Stimulated activated CD4-positive, alpha-beta T cell treated with anti-CD3 and anti-CD28 coated beads, Interleukin-1b, Interleukin-23, amount 100 ng/mL, for 1 hour (primary cell): ENCODE measurements at places on chromosomes 5 and 9.

- DNase-seq: no peak
Measured at GRCh38 chr5:1974501-1975405, 92.0 kb upstream of the IRX4 start.

- DNase-seq: no peak
Measured at GRCh38 chr9:11663913-11664312, 1029.3 kb upstream of the TYRP1 start.

- DNase-seq: no peak
Measured at GRCh38 chr9:1535051-1535450, 480.1 kb upstream of the SMARCA2 start.

GRCh38 chr9:18493451-18493993, 19.6 kb downstream of the ADAMTSL1 start:
- DNase-seq: no peak

GRCh38 chr5:143251190-143251589, 152.3 kb downstream of the NR3C1 start:
- no peak for DNase-seq

DNA sequence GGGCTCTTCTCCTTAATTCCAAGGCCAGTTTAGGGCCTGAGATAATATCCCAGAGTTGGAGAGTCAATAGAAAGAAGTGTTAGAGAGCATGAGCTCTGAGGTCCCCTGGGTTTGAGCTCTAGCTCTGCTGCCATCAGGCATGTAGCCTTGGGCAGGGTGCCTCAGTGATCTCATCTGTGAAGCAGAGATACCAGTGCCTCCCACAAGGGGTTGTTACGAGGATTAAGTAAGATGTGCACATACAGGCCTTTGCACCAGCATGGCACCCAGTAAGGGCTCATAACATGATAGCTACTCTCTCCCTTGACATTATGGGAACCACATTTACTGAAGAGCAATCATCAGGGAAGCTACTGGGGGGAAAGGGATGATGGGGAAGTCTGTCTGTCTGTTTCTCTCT, 265.7 kb downstream of the HSPA4 start:
- no peak for DNase-seq

DNA sequence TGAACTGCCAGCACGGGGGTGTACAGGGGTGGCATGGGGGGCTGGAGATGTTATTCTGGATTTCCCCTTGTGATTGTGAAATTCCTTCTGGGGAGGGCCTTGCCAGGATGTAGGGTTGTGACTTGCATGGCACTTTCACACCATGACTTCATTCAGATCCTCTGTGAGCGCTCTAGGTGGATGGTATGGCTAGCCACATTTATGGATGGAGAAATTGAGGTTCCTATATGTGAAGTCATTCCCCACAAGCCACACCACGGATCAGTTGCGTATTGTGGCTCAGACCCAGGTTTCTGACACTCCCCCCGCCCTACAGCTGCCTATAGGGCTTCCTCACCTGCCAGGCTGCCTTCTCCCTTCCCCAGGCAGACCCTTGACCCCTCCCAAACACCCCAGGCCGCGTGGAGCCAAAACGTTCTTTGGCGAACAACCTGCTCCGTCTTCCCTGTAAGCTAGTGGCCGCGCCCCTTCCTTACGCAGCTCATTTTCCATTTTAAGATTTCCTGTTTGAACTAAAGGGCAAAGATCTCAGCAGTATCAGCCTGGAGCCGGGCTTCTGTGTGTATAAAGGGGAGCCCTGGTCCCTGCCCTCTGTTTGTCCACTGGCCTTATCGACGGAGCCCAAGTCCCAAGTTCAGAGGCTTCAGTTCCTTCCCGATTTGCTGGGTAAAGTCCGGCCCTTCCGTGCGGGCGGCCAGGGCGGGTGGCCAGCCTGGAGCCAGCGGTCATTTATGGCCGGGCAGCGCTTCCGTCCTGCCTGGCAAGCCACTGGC, 97.8 kb upstream of the KLF4 start:
- DNase-seq: no peak

DNA sequence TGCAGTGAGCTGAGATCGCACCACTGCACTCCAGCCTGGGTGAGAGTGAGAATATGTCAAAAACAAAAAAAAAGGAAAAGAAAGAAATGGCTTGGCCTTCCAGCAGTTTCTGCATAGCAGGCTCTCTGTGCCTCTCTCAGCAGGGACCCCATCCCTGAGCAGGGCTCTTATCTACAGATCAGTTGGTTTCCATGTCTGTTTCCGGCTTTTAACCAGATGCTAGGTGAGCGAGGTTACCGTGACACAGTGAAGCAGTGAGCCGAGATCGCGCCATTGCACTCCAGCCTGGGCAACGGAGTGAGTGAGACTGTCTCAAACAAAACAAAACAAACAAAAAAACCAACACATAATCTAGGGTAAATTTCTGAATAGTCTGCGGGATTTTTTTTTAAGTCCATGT, 51.4 kb downstream of the COL5A1 start:
- DNase-seq: no peak

DNA sequence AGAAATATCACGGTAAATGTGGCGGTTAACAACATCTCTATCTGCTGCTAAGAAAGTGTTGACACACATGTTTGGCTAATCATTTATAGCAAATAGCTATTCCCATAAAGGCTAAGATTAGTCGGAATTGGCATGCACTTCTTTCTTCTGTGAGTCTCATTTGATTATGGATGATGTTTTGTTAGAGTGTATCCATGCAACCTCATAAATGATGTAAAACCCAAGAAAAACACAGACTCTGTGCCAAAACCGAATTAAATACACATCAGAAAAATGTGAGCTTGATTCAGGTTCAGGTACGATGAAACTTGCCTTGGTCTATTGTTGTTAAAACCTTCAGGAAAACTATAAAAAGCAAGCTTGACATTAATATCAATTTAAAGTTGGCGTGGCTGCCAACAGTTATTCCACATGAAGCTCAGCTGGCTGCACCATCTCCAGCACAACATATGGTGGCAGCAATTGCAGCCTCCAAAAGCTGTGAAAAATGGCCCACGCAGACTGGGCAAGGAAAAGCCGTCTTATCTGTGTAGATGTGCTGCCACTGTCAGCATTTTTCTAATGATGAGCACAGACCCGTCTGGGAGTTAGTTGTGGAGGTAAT, 41.1 kb upstream of the ICE1 start:
- no peak for DNase-seq

DNA sequence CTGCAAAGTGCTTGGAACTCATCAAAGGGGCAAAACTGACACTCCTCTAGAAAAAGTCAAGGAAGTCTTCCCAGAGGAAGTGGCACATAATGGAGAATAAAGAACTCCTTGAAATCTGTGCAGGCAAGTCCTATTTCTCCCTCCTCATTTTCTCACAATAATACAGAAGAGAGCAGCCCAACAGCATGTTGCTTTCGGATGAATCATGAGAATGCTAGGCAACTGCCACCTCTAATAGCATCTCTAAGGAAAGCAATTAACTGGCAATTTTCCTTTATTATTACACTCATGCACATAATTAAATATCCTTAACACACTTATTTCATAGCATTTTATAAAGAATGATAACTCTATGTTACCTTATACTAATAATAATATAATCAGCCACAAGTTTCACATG, 122.2 kb upstream of the PTGER4 start:
- DNase-seq: no peak

GRCh38 chr5:1330847-1331831, 13.8 kb downstream of the CLPTM1L start:
- DNase-seq: no peak

DNA sequence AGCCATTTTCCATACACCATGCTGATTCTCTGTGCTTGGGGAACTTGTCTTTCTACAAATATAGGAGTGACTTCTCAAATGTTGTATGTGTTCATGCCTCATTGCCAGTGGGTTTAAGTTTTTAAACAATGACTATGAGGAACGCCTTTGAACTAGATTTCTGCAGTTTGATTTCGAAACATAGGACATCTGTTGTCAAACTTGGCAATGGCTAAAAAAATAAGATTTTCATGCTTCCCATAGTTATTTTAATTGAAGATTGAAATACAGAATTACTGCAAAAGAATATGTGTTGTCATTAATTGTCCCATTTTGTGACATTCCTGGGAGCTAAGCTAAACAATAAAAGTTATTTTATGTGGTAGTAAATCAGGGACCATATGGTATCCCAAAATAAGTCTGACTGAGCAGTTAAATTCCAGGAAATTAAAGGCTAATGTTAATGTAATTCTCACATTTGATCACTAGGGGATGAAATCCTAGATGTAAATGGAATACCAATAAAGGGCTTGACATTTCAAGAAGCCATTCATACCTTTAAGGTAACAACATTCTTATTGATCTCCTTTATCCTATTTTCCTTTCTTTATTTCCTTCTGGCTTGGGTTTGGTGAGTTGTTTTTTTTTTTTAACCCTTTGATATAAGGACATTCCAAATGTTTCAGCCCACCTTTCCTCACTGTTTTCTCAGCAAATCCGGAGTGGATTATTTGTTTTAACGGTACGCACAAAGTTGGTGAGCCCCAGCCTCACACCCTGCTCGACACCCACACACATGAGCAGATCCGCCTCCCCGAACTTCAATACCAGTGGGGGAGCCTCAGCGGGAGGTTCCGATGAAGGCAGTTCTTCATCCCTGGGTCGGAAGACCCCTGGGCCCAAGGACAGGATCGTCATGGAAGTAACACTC, 116.7 kb downstream of the GOLPH3 start:
- no peak for DNase-seq

- no peak for DNase-seq
Measured at GRCh38 chr5:129653057-129653375, 94.9 kb upstream of the MINAR2 start.

- DNase-seq: no peak
Measured at GRCh38 chr5:119385136-119385535, 29.3 kb downstream of the TNFAIP8 start.

- no peak for DNase-seq
Measured at GRCh38 chr9:127574072-127574993, 37.7 kb upstream of the STXBP1 start.

DNA sequence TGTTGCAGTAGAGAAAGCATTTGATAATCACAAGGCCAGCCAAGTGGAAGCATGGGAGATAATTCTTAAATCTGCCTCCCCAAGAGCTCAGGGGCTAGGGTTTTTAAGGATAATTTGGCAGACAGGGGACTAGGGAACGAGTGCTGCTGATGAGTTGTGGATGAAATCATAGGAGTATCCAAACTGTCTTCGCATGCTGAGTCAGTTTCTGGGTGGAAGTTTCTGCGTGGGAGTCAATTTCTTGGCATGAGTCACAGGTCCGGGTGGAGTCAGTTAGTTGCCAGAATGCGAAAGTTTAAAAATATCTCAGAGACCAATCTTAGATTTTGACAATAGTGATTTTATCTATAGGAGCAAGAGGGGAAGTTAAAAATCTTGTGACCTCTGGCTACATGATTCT, 112.6 kb downstream of the TMC1 start:
- DNase-seq: no peak

DNA sequence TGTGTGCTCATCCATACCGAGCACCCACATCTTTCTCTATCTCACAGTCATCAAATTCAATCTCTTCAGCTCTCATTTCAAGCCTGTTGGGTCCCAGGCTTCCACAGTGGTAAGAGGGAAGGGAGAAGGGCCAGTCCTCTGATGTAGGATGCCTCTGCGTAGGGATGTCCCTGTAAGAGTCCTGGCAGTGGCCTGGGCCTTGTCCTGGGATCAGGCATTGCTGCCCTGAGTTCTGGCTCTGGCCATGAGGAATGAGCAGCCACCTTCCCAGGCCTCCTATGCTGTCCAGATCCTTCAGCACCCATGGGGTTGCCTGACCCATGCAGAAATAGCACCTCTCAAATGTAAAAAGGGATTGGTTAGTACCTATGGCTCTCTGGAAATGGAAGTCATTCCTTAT, 121.2 kb downstream of the EFNA5 start:
- DNase-seq: no peak

- DNase-seq: no peak
Measured at GRCh38 chr5:3604501-3604900, 8.9 kb downstream of the IRX1 start.

DNA sequence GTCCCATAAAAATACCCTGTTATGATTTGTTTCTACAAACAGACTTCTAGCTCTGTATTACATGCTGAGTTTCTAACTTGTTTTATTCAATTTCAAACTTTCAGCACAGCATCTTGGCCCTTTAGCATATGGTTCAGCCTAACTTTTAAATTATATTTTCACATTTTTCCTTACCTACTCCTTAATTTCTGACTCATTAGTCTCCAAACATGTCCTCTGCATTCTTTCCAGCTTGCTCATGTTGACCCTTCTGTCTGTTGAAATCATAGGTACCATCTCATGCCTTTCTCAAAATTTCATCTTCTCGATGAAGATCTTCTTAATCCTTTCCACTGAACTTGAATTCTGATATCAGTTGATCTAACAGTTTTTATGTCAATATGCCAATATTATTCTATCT, 200.9 kb upstream of the RIOK2 start:
- no peak for DNase-seq

GRCh38 chr9:110880189-110880588, 158.1 kb downstream of the LPAR1 start:
- no peak for DNase-seq

GRCh38 chr5:156221816-156222215, 105.1 kb upstream of the SGCD start:
- DNase-seq: no peak

GRCh38 chr5:57493034-57493433, 10.4 kb upstream of the ACTBL2 start:
- no peak for DNase-seq

GRCh38 chr5:55903121-55903701, 52.1 kb downstream of the IL31RA start:
- DNase-seq: peak; percentile 20

DNA sequence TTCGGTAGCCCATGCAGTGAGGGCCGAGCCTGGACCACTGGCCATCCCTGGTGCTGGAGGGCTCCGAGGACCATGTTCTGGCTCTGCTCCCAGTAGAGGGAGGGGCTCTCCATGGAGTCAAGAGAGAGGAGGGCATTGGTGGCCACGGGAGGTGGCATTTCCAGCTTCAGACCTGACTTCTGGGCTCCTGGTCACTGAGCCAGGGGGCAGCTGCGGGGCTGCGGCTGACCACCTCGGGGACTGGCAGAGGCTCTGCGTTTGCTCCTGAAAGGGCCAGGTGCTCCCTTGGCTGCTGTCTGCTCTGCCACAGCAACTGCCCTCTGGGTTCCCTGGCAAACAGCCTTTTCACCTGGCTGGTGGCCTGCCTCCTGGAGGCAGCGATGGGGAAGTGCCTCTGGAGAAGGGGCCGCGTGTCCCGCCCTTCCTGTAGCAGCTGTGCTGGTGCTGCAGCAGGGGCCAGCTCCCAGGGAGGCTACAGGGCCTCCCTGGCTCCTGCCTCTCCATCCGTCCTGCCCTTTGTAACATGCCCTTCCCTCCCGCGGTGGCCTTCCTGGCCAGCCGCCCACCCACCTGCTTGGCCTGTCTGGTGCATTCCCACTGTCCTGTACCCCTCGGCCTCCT, 144.6 kb downstream of the CACNA1B start:
- DNase-seq: no peak

GRCh38 chr9:87336914-87337333, 160.7 kb upstream of the DAPK1 start:
- no peak for DNase-seq

DNA sequence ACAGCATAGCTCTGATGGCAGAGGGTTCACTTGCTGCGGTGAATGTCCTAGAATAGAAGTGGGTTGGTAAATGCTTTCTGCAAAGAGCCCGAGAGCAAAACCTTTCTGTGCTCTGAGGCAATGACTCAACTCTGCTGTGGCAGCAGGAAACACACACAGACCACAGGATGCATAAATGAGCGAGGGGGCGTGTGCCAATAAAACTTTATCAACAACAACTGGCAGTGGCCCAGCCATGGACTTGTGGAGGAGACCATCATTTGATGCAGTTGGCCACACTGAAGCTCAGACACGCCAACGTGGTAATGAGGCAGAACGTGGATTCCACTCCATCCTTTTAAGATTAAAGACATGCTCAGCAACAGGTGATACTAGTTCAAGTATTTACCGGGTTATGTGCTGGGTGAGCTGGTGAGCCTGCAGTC, 6.8 kb downstream of the MRPL36 start:
- DNase-seq: peak; percentile 41

- no peak for DNase-seq
Measured at GRCh38 chr5:135456238-135457099, 4.3 kb upstream of the TIFAB start.
